ENCODE measurements at places on chromosomes 12 and 14. TPM values are rescaled to one million over a fixed set of nuclear protein-coding genes. Genes with fewer than 3 reads are reported as not detected.

DNA sequence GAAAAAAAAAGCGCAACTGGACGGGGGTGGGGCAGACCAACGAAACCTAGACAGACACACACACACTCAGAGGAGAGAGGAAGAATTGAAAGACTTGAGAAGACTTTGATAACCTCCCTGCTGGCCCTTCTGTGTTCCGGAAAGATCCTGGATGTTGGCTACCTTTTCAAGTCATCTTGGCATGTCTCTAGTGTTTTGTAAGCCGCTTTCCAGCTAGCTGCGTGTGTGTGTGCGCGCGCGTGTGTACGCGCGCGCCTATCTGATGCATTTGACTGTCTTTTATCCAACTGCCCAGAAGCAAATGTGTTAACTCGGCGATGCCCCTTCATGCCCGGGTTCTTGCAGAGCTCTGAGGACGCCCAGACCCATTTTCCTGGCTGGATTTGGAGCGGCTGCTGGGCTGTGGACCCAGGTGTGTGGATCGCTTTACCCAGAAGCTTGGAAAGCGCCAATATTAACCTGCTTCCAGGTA lies 664 bp downstream of the LRFN5 start:
- H3K4me1 ChIP-seq = peaks cover 5% of the 10 kb centered on the region
- H3K27me3 ChIP-seq = no peaks in the 10 kb centered on the region
- DNase-seq = no peak
- H3K27ac ChIP-seq = no peak overlapping the region

Gene CLEC4D
- 0.31 TPM for total RNA-seq

Gene SOAT2
- total RNA-seq = 0.19 TPM

- no peak overlapping the region for H3K4me3 ChIP-seq
- DNase-seq = no peak
- no peaks in the 10 kb centered on the region for H3K27me3 ChIP-seq
- H3K4me1 ChIP-seq = no peaks in the 10 kb centered on the region
- no peaks in the 10 kb centered on the region for H3K36me3 ChIP-seq
Measured at GRCh38 chr14:33480887-33481184, 470.0 kb downstream of the EGLN3 start.

GRCh38 chr12:108700833-108701541 lies 30.3 kb downstream of the CORO1C start:
- no peaks in the 10 kb centered on the region for H3K27me3 ChIP-seq
- no peak for DNase-seq

GRCh38 chr14:61388976-61389576 lies 67.7 kb downstream of the PRKCH start:
- DNase-seq = no peak
- no peaks in the 10 kb centered on the region for H3K4me1 ChIP-seq
- no peak overlapping the region for H3K4me3 ChIP-seq
- no peak overlapping the region for H3K27ac ChIP-seq
- no peaks in the 10 kb centered on the region for H3K27me3 ChIP-seq

Gene TAS2R42
- not detected for total RNA-seq

Gene CMA1
- not detected for total RNA-seq

Gene KLHL28
- total RNA-seq = 15.4 TPM

GRCh38 chr12:84691266-84691665 lies 221.3 kb downstream of the SLC6A15 start:
- H3K4me3 ChIP-seq = no peak overlapping the region
- no peak for DNase-seq
- H3K4me1 ChIP-seq = no peaks in the 10 kb centered on the region
- H3K27ac ChIP-seq = no peak overlapping the region
- H3K27me3 ChIP-seq = no peaks in the 10 kb centered on the region

DNA sequence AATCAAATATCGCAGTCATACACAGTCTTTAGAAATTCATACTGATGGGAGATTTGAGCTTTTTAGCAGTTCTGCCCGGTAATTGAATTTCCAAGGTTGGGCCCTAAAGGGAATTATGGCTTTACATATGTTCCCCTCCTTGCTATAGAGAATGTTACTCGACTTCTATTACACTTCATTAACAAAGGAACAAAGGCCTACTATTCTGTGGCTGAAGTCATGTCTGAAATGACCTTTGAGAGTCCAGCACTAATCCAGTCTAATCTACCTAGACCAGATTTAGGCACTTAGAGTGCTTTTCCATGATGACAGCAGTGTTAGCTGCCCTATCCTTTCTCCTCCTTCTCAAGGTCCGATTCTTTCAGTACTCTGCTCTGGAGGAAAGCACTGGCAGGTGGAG lies 305.3 kb downstream of the MED13L start:
- H3K27me3 ChIP-seq = no peaks in the 10 kb centered on the region
- H3K36me3 ChIP-seq = no peaks in the 10 kb centered on the region
- DNase-seq = no peak
- H3K4me3 ChIP-seq = no peak overlapping the region
- H3K27ac ChIP-seq = no peak overlapping the region
- peaks cover 5% of the 10 kb centered on the region for H3K4me1 ChIP-seq

DNA sequence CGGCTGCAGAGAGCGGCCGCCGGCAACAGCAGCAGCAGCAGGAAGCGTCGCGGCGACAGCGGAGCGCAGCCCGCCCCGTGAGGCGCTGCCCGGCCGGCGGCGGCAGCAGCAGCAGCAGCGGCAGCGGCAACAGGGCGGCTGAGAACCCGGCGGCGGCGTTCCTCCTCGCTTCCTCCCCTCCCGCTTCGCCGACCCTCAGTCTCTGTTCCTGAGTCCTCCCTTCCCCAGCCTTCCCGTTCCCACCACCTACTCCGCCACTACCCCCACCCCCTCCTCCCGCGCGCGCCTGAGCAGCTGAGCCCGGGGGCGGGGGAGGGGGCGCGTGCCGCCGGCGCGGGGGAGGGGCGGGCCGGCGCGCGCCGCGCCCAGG lies 310 bp downstream of the BICDL1 start:
- H3K4me1 ChIP-seq = peaks cover 10% of the 10 kb centered on the region
- peak overlapping the region; percentile 59 for H3K4me3 ChIP-seq
- H3K27ac ChIP-seq = no peak overlapping the region
- H3K27me3 ChIP-seq = no peaks in the 10 kb centered on the region
- DNase-seq = peak; percentile 33

GRCh38 chr12:19630536-19630935 lies 191.2 kb downstream of the AEBP2 start:
- no peaks in the 10 kb centered on the region for H3K36me3 ChIP-seq
- no peak for DNase-seq
- no peaks in the 10 kb centered on the region for H3K4me1 ChIP-seq
- H3K27ac ChIP-seq = no peak overlapping the region

Gene CLSTN3
- total RNA-seq = 22.7 TPM

Gene OASL
- total RNA-seq = 0.74 TPM

Gene TAS2R46
- total RNA-seq = 3.2 TPM

Gene IFNG
- not detected for total RNA-seq

Gene MRPS35
- 35.1 TPM for total RNA-seq

- peak overlapping the region; percentile 92 for H3K4me3 ChIP-seq
- no peaks in the 10 kb centered on the region for H3K36me3 ChIP-seq
- H3K4me1 ChIP-seq = peaks cover 9% of the 10 kb centered on the region
- H3K27ac ChIP-seq = peak overlapping the region; percentile 93
- H3K27me3 ChIP-seq = no peaks in the 10 kb centered on the region
Measured at GRCh38 chr14:51653079-51653774, 1.5 kb downstream of the FRMD6 start.

- no peaks in the 10 kb centered on the region for H3K4me1 ChIP-seq
- no peak for DNase-seq
- H3K27ac ChIP-seq = no peak overlapping the region
- H3K27me3 ChIP-seq = no peaks in the 10 kb centered on the region
Measured at GRCh38 chr12:100391856-100392255, 35.0 kb downstream of the SLC17A8 start.

GRCh38 chr12:53343969-53344368 lies 7.8 kb upstream of the SP7 start:
- H3K27me3 ChIP-seq = no peaks in the 10 kb centered on the region
- peaks cover 8% of the 10 kb centered on the region for H3K4me1 ChIP-seq
- H3K4me3 ChIP-seq = no peak overlapping the region
- no peaks in the 10 kb centered on the region for H3K36me3 ChIP-seq
- no peak overlapping the region for H3K27ac ChIP-seq

Gene AQP2
- total RNA-seq = 0.79 TPM

DNA sequence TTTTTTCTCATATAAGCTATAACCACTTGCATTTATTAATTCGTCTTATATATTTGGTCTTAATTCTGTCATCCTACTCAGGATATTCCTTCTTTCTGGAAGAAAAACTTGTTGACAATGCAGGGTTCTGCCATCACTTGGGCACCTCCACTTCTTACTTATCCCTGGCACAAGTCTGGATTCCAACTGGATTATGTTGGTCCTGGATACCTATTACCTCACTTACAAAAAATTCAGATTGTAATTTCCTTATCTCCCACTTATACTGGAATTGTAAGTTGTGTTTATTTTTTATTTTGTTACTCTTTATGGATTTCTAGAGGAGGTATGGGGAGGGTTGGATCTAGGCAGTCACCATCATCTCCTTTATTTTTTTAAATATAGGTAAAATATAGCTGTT lies 36.7 kb downstream of the LRRIQ1 start:
- no peaks in the 10 kb centered on the region for H3K27me3 ChIP-seq
- H3K36me3 ChIP-seq = no peaks in the 10 kb centered on the region

DNA sequence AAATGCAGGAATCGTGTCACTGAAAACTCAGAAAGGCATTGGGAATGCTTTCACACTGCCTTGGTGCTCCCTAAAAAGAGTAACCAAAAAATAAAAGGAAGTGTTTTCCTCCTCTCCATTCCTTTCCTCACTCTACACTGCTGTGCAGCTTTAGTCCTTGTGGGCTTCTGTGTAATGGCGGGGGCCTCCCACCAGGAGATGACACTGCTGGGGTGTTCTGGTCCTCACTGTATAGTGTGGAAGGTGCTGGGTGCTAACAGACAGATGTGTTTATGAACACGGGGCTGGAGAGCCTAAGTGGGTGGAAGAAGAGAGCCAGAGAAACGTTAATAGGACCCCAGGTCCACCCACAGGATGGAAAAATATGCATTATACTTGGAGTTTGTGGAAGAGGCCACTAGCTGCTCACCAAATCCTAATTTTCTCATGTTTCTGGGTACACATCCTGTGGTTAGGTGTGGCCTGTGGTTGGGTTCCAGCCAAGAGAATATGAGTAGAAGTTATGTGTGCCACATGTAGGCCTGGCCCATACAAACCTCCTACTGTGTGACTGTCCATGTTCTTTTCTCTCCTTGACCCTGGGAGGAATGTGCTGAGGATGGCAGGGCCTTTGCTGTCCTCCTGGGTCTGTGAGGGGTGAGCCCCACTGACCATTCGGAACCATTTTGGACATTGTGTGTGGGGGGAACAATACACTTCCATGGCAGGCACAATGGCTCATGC lies 14.0 kb upstream of the C1S start:
- H3K4me1 ChIP-seq = no peaks in the 10 kb centered on the region
- no peak overlapping the region for H3K27ac ChIP-seq
- H3K4me3 ChIP-seq = no peak overlapping the region

DNA sequence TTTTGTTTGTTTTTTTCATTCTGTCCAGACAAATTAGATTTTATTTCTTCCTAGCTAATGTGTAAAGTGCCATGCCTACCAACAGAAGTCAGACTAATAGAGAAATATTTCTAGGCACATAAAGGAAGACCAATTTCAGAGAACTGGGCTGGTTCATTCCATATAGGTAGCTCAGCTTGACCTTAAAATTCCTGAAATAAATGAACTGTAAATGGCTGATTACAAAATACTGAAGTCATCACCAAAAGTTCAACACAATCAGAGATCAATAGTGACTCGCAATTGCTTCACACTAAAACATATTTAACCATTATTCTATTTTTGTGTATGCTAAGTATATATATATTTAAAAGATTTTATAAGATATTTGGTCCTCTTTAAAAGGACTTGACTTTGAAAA lies 34.2 kb downstream of the PTPRB start:
- H3K4me1 ChIP-seq = no peaks in the 10 kb centered on the region
- no peak for DNase-seq
- H3K36me3 ChIP-seq = no peaks in the 10 kb centered on the region
- H3K27me3 ChIP-seq = no peaks in the 10 kb centered on the region

DNA sequence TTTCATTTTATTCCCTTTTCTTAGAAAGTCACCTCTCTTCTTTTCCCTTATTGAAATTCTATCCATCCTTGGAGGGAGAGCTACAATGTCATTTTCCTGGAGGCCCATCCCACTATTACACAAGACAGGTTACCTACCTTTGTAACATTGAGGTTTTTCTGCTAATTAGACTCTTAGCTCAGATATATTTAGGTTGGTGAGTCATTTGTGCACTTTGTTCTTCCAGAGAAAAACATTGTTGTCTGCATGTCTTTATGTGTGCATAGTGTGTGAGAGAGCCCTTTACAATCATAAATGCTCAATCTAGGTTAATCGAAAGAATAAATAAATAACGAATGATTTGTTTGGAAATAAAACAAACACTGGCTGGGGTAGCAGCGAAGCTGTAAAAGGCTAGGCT lies 191.8 kb downstream of the DACT1 start:
- H3K4me3 ChIP-seq = no peak overlapping the region
- H3K27me3 ChIP-seq = no peaks in the 10 kb centered on the region
- no peak for DNase-seq
- no peaks in the 10 kb centered on the region for H3K36me3 ChIP-seq
- no peak overlapping the region for H3K27ac ChIP-seq

DNA sequence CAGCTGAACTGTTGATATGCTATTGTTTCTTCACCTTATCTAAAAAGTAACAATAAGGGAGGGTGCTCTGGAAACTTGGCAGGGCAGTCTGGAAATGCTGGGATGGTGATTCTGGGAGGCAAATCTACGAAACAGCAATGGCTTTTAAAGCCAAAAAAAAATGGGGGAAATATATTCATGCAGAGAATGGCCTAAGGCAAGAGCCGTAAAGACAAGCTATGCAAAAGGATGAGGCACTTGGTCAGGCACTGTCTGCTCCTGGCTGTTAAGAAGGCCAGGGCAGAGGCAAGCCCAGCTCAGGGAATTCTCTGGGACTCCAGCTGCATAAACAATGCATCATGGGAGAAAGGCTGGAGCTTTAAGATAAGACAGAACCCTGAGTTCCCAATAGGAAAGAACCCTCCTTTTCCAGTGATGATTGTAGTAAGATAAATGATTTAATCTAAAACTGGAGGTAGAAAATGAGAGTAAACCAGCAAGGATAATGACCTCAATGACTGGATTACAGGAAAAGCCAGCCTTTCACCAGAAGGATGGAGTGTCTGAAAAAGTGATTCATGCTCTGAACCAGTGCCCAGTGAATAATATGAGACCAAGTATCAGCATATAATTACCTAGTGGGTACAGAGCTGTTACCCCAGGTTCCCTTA lies 46.0 kb downstream of the ITPR2 start:
- H3K36me3 ChIP-seq = no peaks in the 10 kb centered on the region
- H3K27ac ChIP-seq = peak overlapping the region; percentile 24
- H3K4me3 ChIP-seq = no peak overlapping the region
- DNase-seq = peak; percentile 58
- H3K27me3 ChIP-seq = no peaks in the 10 kb centered on the region

Gene RNASE2
- not detected for total RNA-seq

Gene PTPRR
- total RNA-seq = 0.24 TPM

Gene ASCL1
- 0.25 TPM for total RNA-seq
